ENCODE measurements at places on chromosomes 3 and 15.
A peak's percentile ranks its signal among the peaks of the same experiment; 100 is the strongest.

- peak; percentile 55 for DNase-seq
Observed at GRCh38 chr3:17032407-17033034, 147.8 kb downstream of the PLCL2 start.

DNA sequence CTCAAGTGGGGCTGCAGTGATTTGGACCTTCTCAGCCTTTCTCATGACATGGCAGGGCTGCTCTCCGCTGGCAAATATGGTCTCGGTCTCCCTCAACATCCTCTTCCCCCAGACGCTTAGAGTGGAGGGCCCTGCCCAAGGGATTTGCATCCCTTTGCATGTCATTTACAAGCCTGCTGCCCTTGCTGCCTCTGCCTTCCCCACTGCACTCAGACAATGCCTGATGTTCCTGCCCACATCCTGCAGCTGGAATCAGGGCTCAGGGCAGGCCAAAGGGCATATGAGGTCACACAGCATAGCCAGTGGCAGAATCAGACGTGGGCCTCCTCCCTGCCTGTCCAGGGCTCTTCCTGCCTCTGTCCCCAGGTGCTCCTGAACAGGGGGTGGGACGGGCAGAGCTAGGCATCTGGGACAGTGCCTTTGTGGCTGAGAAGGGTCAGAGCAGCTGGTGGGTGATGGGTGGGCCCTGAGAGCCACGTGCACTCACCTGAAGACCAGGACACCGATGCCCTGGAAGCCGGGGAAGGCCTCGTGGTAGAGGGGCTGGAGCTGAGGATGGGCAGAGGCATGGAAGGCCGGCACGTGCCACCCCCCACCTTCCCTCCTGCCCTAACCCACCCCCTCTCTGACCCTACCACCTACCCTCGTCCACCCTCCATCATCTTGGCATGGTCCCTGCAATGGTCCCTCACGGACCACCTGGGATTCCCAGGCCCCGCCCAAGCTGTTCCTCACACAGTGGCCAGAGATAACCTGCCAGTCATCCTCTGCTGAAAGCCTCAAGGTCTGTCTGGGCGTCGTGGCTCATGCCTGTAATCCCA lies 27.4 kb upstream of the GOLGA6C start:
- no peak for DNase-seq

DNA sequence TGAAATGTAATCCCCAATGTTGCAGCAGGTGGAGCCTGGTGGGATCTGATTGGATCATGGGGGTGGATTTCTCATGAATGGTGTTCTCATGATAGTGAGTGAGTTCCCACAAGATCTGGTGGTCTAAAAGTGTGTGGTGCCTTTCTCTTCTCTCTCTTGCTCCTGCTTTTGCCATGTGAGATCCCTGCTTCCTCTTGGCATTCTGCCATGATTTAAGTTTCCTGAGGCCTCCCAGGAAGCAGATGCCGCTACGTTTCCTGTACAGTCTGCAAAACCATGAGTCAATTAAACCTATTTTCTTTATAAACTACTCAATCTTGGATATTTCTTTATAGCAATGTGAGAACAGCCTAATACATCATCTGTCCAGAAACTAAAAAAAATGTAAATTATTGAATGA lies 298.3 kb downstream of the MEX3B start:
- DNase-seq = no peak

- peak; percentile 63 for DNase-seq
Observed at GRCh38 chr3:57757642-57758297, 1.7 kb downstream of the SLMAP start.

GRCh38 chr3:15805756-15806266 lies 8.0 kb upstream of the ANKRD28 start:
- no peak for DNase-seq

GRCh38 chr3:37324850-37325321 lies 150.5 kb upstream of the LRRFIP2 start:
- DNase-seq = no peak
